Activated CD8-positive, alpha-beta memory T cell treated with anti-CD3 and anti-CD28 coated beads, Interleukin-2, amount 50 U/mL, for 4 hours (primary cell): ENCODE measurements at places on chromosomes 5 and 9.

DNA sequence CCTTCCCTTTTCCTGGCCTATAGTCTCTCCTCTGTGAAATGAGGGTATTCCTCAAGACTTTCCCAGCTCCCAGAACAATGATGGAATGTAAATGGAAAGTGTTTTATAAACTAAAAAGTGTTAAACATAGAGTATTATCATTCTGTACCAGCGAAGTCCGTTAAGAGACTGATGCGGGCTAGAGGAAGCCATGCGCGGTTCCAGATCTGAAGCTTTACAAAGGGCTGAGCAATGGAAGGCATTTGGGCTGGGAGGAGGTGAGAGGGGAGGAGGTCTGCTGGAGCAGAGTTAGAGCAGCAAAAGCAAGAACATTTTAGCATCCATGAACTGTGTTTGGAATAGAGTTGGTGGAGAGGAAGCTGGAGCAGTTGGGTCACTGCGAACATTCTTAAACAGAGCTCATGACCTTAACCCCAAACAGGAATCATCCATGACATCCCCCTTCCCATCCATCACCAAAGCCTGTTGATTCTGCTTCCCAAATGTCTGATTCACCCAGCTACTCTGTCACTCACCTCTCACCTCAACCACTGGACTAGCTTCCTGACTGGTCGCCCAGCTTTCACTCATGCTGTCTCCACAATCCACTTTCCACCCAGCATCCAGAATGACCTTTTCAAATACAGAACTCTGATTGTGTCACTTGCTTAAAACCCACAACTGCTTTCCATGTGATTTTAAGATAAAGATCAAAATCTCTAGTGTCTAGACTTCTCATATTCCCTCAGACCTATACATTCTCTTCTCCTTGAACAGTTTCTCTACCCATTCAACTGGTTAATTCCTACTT, 37.1 kb downstream of the CDK5RAP2 start:
- no peak for DNase-seq

DNA sequence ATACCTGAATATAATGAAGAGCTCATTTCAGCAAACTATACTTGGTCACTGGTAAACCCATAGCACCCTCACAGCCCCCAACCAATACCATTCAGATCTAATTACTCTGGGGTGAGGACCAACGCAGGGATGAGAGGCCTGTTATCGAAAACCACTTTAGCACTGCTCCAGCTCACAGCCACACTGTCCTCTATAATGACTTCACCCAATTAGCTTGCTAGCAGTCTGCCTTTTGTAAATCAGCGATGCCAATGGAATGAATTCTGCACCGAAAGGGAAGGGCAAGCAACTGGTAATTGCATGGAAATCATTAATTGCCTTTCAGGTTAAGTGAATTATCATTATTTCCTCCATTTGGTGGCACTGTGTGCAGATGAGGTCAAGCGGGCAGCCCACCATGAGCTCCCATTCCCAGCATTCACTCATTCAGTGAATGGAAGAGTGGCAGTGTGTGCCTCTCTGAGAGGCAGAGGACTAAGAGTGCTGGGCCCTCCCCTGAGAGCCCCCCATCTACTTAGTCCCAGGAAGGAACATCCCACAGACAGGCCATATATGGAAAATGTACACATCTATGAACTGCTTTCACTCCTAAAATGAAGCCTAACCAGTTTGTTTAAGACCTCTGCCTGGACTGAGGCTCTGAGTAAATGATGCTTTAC, 262.1 kb downstream of the SPOCK1 start:
- DNase-seq = no peak

- no peak for DNase-seq
Measured at GRCh38 chr9:15469406-15469805, 41.4 kb downstream of the PSIP1 start.

DNA sequence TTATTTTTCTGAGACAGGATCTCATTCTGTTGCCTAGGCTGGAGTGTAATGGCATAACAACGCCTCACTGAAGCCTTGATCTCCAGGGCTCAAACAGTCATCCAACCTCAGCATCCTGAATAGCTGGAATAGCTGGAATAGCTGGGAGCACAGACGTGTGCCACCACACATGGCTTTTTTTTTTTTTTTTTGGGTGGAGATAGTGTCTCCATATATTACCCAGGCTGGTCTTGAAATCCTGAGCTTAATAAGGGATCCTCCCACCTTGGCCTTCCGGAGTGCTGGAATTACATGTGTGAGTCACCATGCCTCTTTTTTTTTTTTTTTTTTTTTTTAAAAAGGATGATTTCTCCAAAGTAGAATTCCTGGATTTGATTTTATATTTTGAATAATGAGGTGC, 60.7 kb downstream of the NSD1 start:
- DNase-seq = no peak

GRCh38 chr9:4706021-4706420, 26.7 kb downstream of the CDC37L1 start:
- DNase-seq = no peak

DNA sequence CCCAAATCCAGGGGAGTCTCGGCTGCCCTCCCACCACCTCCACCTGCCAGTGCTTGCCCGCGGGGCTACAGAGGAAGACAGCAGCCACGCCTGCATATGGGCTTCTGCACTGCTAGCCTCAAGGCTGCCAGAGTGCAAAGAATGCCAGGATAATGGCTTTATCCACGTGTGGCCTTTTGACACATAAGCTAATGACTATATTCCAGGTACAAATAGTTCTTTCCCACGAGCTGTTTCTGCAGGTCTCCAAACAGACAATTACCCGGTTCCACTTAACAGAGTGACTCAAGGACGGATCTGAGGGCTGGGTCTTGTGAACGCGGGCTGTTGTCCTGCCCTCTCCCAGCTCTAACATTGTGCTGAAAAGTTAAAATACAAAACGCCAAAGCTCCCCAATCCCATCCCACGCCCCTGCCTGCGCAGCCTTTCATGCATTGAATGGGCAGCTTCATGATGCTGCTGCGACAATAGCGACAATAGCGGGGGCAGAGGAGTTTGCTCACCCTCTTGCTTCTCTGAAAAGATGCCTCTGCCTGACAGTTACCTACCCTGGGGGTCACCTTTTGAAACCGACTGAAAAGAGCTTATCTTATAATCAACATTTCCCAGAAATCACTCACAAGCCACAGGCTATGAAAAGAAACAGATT, 39.1 kb upstream of the MSH3 start:
- no peak for DNase-seq

- DNase-seq = no peak
Measured at GRCh38 chr5:96124589-96124988, 162.9 kb upstream of the ELL2 start.

GRCh38 chr5:51961154-51961562, 577.9 kb downstream of the ISL1 start:
- DNase-seq = no peak

DNA sequence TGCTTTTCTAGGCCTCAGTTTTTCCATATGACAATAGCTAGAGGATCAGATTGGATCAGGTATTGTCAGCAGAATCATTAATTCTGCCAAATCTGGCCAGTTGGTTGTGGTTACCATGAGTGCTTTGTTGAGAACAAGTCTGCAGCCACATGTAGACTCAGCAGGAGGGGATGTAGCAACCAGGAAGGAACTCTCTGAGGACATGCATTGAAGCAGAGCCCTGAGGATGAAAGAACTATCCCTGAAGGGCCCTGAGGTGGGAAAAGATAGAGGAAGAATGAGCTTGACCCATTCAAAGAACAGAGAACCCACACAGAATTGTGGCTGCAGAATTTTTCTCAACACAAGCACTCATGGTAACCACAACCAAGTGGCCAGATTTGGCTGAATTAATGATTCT, 60.1 kb upstream of the AFAP1L1 start:
- no peak for DNase-seq

- no peak for DNase-seq
Measured at GRCh38 chr5:151793358-151793757, 21.6 kb downstream of the G3BP1 start.

DNA sequence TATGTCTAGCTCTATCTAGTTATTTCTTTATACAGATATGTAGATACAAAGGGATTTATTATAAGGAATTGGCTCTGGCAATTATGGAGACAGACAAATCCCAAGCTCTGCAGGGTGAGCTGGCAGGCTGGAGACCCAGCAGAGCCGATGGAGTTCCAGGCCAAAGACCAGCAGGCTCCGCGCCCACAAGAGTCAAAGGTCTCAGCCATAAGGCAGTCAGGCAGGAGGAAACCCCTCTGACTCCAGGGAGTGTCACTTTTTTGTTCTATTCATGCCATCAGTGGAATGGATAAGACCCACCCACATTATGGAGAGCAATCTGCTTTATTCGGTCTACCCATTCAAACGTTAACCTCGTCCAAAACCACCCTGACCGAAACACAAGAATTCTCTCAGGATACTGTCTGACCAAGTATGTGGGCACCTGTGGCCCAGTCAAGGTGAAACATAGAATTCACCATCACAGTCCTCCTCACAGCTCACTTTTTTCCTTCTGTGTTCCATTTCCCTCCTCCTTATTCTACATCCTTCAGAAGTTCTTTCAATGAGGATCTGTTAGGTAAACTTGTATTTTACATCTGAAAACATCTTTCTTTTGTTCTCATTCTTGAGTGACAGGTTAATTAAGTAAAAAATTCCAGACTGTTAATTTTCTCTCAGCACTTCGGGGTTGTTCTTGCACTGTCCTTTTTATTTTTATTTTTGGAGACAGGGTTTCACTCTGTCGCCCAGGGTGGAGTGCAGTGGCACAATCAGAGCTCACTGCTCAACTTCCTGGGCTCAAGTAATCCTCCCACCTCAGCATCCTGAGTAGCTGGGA, 21.2 kb downstream of the RNF130 start:
- no peak for DNase-seq

DNA sequence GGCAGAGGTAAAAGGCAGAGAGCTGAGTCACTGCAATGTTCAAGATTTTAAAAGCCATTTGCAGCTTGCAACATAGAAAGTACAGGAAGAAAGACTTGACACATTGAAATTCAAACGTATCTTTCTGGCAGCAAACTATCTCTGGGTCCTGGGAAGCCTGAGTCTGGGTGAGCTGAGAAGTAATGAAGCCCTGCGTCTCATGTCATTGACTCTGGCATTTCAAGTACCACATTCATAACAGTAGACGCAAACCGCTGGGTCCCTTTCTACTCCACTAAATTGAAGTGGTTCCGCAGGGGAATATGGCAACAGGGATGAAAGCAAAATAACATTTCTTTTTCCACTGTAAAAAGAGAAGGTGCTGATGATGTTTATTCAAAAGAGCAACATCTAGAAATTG, 694.3 kb downstream of the BRINP1 start:
- DNase-seq = no peak

DNA sequence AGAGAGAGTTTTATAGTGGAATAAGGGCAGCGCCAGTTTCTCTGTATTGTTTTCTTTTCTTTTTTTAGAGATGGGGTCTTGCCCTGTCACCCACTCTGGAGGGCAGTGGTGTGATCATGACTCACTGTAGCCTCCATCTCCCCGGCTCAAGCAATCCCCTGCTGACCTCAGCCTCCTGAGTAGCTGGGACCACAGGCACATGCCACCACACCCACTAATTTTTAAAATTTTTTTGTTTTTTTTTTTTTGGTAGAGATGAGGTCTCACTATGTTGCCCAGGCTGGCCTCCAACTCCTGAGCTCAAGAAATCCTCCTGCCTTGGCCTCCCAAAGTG, 119.0 kb downstream of the PIK3R1 start:
- DNase-seq = no peak

DNA sequence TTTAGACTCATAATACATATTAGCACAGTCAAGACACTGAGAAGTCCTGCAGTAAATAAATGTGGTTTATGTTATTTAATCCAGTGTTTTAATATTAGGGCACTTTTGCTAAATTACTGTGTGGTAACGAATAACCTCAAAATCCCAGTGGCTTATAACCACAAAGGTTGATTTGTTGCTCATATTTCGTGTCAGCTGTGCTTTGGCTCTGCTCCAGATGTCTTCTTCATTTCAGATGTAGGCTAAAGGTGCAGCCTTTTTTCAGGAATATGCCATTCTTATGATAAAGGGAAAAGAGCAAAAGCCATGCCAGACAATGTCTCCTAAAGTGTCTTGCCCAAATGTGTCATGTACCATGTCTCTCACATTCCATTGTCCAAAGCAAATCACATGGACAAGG, 144.8 kb downstream of the BRINP1 start:
- DNase-seq = no peak

DNA sequence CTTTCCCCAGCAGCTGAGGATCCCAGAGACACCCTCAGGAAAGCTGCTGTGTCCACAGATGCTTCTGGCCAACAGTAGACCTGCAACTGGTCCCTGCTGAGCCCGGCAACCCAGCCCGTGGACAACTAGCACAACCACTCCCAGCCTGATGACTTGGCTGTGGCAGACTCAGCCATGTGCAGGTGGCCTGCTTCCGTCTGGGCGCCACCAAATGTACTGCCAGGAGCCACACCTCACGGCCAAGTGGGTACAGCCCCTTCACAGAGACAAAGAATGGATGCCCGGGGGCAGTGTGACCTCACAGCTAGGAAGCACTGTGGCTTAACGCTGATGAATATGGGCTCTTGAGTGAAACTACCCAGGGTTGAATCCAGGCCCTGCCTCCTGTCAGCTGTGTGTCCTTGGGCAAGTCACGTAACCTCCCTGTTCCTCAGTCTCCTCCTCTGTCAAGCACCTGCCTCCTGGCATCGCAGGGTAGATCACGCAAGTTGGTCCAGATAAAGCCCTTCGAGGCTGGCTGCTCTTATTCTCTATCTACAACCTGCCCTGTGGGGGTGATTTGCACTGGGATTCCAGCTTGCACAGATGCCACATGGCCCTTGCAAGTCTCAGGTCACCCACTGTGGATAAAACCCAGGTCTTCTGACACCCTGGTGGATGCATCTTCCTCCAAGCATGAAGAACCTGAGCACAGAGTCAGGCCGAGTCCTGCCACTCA, 225.0 kb downstream of the PBX3 start:
- no peak for DNase-seq

- DNase-seq = no peak
Measured at GRCh38 chr5:78798673-78799029, 150.1 kb upstream of the LHFPL2 start.

DNA sequence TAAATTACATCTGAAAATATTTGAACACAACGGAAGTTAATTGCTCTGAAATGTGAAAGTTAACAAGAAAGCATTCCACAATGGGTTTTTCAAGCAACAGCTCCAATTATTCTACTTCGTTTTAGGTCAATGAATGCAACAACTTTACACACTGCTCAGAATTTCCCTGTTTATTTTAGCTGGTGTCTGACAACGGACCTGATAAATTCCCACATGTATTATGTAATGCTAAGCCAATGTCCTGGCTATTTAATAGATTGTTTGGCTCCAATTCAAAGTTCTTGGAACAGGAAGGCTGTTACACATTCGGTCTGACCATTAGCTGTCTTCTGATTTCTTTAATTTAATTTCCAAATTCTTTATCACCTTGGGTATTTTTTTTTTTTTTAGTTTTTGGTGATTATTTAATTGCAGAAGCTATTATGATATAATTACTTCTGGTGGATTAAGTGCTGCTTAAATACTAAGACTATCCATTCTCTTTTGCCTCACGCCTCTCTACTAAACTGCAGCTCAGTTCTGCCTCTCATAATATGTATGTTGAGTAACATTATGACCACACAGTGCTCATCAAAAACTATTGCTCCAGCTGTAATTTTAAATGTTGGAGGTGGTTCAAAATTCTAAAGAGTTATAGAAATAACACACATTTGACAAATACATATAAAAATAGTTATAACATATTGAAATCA, 57.9 kb downstream of the MEF2C start:
- DNase-seq = no peak

GRCh38 chr5:35201291-35201690, 29.0 kb downstream of the PRLR start:
- DNase-seq = no peak

- no peak for DNase-seq
Measured at GRCh38 chr9:126410229-126410628, 83.6 kb downstream of the MVB12B start.
